ENCODE measurements at places on chromosomes 2 and 18.

DNA sequence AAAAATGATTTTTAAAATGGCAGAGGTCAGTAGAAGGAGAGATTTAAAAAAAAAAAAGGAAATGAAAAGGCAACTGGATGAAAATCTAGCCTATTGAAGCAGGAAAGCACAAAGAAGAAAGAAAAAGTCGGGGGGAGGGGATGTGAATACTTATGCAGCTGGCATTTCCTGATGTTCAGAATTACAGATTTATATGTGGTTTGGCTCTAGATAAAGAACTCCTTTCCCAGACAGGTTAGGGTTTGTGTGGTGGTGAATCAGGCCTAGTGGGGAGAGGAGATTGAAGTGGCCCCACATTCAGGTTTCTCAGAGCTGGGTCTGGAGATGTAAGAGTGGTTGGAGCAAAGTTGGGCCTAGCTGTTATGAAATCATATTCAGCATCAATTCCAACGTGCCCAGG lies 394.4 kb downstream of the FIGN start:
- peak; percentile 21 for DNase-seq

DNA sequence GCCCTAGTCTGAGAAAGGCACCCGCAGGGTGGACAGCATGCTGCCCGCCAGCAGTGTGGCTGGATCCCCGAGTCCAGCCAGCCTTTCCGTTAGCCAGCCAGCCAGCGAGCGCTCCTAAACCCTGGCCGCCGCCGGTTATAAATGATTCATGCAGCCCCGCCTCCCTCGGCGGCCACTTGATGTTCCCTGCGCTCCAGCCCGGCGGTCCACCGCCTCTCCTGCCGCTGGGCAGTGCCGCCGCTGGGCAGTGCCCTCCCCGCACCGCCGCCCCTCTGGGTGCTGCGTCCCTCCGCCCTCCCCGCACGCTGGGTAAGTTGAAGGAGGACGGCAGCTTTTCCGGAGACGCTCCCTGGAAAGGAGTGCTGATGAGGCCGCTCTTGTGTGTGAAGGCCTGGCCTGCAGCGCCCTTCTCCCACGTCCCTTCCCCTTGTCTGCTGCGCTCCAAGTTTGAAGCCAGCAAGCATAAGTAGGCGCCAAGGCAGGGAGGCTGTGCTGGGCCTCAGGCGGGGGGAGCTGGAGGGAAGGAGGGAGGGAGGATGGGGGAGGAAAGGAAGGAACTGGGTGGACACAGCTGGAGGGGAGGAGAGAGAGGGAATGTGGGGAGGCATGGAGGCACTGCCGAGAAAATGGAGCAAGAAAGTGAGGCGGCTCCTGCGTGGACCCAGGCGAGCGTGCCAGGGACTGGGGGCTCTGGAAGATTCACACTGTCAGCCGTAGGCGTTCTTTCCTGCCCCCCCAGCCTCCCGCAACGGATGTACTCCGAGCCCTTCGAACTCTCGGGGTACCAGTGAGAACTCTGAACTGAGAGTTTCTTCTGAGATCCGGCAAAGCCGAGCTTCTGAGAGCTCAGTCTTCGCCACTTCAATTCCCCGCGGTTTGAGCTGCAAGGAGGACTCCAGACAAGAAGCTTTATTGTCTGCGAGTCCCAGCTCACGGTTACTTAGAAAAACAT lies 131.9 kb downstream of the GLI2 start:
- DNase-seq, result no peak

GRCh38 chr2:238487652-238488346 lies 61.1 kb downstream of the ASB1 start:
- DNase-seq, result no peak

GRCh38 chr2:11387843-11388242 lies 43.4 kb upstream of the ROCK2 start:
- no peak for DNase-seq

DNA sequence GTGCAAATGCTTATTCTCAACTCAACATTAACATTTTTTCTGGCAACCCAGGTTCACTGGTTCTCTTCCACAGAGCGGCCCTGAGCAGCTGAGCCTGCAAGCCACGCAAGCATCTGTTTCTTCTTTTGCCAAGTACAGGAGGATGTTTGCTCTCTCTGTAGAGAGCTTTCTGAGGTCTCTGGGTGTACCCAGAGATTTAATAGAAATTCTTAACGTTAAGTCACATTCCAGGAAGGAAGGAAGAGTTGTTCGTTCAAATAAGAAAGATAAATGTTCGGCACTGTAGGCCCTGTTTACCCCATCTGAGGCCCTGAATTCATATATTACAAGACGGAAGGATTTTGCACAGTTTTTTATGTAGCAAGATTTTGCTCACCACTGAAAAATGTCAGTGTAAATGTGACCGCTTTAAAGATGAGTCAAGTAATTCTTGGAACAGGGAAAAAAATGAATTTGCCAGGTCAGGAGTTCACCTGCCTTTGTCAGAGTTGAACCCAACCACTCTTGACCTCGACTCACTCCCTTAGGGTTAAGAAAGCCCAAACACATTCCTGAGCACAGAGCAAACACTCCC lies 30.1 kb downstream of the KCTD18 start:
- peak; percentile 43 for DNase-seq

GRCh38 chr2:27989149-27989548 lies 98.6 kb downstream of the BABAM2 start:
- no peak for DNase-seq

- DNase-seq, result no peak
Measured at GRCh38 chr2:97851172-97851571, 137.8 kb downstream of the ZAP70 start.

DNA sequence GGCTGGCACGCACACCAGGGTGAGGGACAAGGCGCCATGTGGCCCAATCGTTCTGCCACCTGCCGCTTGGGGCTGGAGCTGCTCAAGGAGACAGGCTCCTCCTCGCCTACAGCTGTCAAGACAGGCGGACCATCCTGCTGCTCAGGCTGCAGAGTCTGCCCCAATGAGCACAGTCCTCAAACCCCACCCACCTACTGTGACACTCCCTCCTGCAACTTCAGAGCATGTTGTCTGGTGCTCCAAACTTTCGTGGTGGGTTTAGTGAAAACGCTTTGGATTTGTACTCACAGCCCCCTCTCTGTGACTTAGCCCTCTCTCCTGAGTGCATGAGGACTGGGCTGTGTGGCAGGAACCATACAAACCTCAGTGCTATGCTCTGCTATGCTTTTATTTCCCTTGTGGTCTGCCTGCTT lies 23.2 kb upstream of the SLC35F6 start:
- no peak for DNase-seq
